ENCODE measurements at places on chromosomes 11 and 22. TPM values are rescaled to one million over a fixed set of nuclear protein-coding genes. Genes with fewer than 3 reads are reported as not detected.

Gene OSBP
- total RNA-seq = 38.6 TPM

Gene LDLRAD3
- not detected for total RNA-seq

Gene POLR2F
- 54.7 TPM for total RNA-seq

Gene ANKK1
- total RNA-seq = 0.10 TPM

Gene CABP7
- total RNA-seq = 0.07 TPM

Gene LUZP2
- not detected for total RNA-seq

Gene OR8B8
- total RNA-seq = not detected

Gene PRDX5
- total RNA-seq = 116 TPM

Gene RCOR2
- 0.30 TPM for total RNA-seq

Gene NAT10
- 73.4 TPM for total RNA-seq

Gene KCNJ1
- total RNA-seq = not detected

Gene GCAT
- 12.3 TPM for total RNA-seq

Gene OR5M10
- not detected for total RNA-seq

Gene HSPA8
- total RNA-seq = 1,804 TPM

Gene GRIA4
- not detected for total RNA-seq

Gene MYOD1
- not detected for total RNA-seq

Gene C1QTNF6
- 9.8 TPM for total RNA-seq

Gene SCGB2A2
- not detected for total RNA-seq

Gene APOL4
- total RNA-seq = 1.2 TPM

Gene CARS1
- total RNA-seq = 72.5 TPM

Gene KRTAP5-7
- total RNA-seq = 0.17 TPM

Gene NOX4
- total RNA-seq = not detected

Gene SYCE3
- total RNA-seq = not detected

Gene OR10AG1
- not detected for total RNA-seq

Gene CARD16
- 102 TPM for total RNA-seq

Gene LRRN4CL
- 0.14 TPM for total RNA-seq

Gene UCP3
- total RNA-seq = 2.0 TPM

Gene NFAM1
- total RNA-seq = 0.05 TPM
